ENCODE measurements at places on chromosomes 6 and 20.
A peak's percentile ranks its signal among the peaks of the same experiment; 100 is the strongest.

DNA sequence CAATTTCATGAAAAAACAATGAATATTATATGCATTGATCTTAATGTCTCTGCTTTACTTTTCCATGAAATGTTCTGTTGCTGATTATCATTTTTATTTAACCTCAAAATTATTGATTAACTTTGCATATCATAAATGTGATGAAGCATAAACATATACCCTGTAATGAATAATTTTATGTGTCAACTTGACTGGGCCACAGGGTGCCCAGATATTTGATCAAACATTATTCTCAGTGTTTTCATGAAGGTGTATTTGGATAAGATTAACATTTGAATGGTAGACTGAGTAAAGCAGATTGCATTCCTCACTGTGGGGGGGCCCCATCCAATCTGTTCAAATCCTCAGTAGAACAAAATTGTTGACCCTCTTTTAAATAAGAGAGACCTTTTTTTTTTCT lies 265.2 kb downstream of the CENPW start:
- DNase-seq, result no peak

DNA sequence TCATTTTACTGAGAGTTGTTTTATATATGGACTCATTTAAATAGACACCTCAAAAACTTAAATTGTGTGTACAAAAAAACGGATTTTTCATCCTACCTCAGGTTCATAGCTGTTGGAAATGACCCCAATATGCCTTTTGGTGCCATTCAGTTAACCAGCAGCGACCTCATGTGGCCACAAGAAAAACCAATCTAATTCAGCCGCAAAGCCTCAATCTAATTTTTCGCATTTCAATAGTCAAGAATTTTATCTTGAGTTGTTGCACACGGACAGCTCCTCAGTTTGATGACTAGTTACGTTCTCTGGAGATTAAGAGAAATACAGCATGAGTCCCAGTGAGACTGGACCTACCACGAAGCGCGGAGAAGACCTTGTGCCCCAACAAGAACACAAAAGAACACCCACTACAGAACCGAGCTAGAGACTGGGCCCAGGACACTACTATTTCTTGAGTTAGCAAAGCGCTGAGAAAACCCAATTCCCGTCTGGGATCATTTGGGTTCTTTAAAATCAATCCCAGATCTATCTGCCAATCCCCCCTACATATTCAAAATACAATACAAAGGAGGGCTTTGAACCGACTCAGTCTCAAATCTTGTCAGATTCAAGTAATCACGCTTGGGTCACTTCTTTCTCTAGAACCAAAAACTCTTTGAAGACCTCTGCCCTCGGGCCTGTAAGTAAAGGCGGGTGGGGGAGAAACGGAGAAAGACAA lies 1.1 kb downstream of the TCP11 start:
- DNase-seq, result peak; percentile 69

- no peak for DNase-seq
Measured at GRCh38 chr6:73508776-73509175, 12.1 kb downstream of the EEF1A1 start.

GRCh38 chr20:23092384-23092756 lies 6.2 kb upstream of the CD93 start:
- no peak for DNase-seq

- no peak for DNase-seq
Measured at GRCh38 chr6:85798931-85799652, 156.4 kb upstream of the SYNCRIP start.

GRCh38 chr6:157017022-157017421 lies 239.8 kb downstream of the ARID1B start:
- no peak for DNase-seq

DNA sequence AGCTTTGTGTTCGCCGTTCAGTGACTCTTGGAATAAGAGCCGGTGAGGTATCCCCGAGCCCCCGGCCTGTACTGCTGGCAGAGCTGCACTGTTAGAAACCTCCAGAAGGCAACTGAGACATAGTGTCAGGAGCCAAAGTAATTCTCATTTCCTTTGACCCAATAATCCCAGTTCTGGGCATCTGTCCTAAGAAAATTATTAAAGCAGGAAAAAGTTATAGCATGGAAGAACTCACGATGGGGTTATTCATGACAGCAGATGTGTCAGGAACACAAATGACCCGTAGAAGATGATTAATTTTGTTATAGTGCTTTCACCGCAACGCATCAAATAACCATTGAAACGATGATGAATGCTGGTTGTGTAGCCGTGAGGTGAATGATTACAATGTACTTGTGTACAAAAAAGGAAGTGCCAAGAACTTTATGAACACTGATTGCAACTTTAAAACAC lies 20.3 kb downstream of the CYP21A2 start:
- DNase-seq, result no peak

- no peak for DNase-seq
Measured at GRCh38 chr6:77674211-77674610, 21.4 kb downstream of the MEI4 start.

DNA sequence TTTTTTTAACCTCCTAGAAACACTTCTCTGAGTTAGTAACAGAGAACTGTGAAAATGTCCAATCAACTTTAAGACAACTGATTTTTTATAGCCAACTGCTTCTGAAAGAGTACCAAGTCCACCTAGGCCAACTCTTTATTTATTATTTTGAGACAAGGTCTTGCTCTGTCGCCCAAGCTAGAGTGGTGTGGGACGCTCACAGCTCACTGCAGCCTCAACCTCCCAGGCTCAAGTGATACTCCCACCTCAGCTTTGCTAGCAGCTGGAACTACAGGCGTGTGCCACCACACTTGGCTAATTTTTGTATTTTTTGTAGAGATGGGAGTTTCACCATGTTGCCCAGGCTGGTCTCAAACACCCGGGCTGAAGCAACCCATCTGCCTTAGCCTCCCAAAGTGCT lies 331.6 kb downstream of the RNGTT start:
- DNase-seq, result no peak

DNA sequence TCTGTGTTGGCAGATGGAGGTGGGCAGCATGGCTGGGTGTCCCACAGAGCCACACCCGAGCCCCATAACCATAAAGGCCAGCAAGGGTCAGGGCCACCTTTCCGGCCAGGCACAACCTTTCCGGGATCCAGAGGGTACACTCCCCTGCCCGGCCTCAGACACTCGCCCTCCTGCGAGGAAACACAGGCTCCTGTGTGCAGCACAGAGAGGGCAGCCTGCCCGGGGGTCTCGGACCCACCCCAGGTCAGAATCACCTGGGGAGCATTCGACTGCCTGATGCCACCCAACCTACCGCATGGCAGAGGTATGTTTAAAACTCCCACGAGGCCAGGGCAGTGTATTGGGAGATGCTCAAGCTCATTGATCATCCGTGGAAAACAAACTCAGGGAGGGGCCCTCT lies 260.3 kb downstream of the TAF4 start:
- DNase-seq, result no peak

GRCh38 chr6:166677941-166678340 lies 50.9 kb upstream of the RPS6KA2 start:
- DNase-seq, result no peak

DNA sequence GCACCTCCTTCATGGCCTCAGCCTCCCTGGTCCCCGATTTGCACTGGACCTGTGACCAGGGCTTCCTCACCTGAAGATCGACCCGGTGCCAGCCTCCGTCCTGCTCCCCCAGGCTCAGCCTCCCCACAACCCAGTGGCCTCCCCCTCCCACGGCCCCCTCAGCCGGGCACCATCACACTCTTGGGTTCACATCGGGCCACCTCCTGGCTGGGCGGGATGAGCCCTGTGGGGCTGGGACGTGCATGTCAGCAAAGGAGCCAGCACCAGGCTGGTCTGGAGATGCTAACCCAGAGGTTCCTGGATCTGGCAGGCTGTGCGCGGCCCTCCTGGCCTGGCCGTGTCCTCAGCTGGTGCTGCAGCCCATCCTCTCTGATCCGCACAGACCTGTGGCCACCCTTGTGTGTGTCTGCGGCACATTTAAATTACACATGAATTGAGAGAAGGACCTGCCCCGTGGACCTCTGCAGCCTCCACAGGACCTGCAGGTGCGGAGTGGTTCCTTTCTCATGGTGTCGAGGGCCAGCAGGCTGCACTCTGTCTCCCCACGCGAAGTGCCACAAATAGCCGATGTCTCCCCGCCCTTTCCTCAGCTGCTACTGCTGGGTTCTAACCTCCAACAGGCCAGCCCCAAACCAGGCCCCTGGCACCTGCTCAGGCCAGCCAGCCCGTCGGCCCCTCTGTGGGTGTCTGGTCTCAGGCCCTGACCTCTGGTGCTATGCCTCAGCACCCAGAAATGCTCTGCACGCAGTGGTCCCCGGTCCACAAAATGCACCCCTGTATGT lies 237.5 kb downstream of the ERMARD start:
- DNase-seq, result no peak

DNA sequence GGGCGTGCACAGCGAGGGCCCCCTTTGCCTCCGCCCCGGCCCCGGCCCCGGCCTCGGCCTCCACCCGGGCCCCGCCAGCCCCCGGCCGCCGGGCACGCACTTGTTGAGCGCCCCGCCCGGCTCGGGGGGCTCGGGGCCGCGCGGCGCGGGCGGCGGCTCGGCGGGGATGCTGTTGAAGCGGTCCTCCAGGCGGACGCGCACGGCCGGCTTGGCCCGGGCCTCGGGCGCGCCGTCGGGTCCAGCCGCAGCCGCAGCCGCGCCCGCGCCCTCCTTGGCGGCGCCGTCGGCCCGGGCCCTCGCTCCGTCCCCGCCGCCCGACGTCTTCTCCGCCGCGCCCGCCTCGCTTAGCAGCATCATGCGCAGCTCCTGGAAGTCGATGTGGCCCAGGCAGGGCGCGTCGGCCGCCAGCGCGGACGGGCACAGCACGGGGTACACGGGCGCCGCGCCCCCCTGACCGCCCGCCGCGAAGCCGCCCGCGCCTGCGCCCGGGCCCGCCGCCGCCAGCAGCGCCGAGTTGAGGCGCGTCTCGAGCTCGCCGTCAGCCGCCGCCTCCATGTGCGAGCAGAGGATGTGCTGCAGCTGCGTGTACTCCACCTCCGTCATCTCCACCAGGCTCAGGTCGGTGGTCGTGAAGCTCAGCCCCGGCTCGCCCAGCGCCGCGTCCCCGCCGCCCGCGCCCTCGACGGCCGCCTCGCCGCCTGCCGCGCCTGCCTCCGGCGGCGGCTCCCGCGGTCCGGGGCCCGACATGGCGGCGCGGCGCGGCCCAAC lies 514 bp downstream of the TCFL5 start:
- DNase-seq, result peak; percentile 19

- peak; percentile 48 for DNase-seq
Measured at GRCh38 chr20:11849976-11850670, 67.6 kb upstream of the BTBD3 start.

DNA sequence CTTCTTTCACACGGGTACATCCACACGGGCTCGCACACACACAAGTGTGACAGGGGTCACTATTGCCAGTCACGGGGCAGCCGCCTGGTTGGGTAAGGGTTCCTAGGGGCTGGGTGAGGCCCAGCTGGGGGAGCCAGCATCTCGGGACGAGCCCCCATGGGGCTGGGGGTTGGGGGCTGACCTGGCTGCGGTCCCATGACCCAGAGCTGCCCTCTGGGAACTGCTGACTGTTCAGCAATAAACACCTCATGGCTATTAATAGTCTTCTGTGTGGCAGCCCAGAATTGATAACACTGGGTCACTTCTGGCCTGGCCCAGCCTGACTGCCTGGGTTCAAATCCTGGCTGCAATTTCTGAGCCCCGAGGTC lies 23.8 kb downstream of the VEGFA start:
- no peak for DNase-seq

DNA sequence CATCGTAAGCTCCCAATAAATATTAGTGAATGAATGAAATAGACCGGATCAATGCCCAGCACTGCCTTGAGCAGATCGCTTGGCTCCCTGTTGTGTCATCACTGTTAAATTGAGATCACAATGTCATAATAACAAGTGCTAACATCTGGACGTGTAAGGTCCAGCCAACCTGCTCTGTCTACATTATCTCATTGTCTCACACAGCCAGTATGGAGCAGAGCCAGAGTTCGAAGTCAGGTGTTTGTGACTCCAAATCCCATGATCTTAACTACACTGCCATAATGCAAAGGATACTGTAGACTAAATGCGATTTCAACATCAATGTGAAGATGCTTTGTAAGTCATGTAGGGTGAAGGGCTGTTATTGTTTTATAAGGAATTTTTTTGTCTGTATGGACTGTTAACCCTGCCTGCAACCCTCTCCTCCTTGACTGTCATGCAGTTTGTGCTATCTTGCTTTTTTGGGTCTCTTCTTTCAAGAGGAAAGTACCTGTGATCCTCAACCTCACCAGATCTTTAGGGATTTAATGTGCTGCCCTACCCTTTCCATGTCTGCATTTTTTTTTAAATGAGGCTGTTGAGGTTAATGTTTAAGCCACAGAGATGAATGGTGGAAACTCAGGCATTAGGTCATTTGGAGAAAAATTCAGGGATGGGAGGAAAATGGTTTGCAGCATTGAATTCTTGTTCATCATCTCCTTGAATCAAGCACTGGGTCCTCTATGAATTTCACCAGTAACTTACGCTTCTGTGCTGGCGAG lies 49.0 kb upstream of the OCSTAMP start:
- DNase-seq, result no peak

DNA sequence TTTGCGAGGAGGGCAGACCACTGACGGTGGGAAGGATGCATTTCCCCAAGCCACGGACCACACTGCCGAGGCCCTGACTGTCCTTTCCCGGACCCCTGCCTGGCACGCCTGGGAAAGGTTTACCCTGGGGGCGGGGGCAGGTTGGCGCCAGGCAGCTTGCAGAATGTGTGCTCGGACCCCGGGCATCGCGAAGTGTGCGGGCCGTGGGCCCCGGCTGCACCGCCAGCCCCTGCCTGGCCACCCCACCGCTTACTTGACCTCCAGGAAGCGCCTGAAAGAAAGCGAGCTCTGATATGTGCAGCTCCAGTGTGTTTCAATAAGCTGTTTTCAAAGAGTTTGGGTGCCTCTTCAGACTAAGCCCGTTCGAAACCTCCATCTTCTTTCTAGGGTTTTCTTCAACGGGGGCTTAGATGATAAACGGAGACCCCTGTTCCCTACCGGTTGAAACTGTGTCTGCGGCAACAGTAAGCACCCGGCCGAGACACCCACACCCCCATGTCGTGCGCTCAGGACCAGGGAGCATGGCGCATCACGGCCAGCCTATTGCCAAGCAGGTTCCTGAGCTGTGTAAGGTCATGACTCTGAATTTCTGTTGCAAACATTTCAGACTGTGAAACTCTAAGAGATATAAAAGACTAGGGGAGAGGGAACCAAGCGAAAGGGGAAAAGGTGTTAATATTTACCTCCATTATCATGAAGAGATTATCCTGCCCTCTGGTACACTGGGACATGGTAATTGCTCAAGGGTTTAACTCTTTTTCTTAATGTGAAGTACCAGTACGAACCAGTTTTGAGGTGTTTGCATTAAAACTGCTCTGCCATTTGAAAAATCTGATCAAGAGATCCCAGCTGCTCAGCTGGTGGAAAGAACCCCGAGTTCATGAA lies 231.2 kb upstream of the FOXQ1 start:
- DNase-seq, result no peak

DNA sequence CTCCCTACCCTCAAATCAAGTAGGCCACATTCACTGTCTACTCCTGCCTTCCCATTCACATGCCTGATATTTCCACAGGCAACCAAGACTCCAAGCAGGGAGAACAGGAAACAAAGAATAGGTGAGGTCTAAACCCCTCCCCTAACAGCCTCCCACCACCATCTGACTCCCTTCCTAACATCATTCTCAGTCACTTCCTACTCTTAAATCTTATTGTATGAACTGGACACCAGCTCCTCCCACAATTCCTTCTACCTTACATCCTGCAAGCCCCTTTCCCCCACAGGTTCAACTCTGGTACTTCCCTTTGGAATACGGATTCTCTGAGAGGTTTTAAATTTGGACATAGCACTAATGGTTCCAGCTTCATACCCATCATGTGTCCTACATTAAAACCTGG lies 944 bp upstream of the C6orf136 start:
- DNase-seq, result no peak

GRCh38 chr6:44003345-44004061 lies 123.7 kb downstream of the MRPL14 start:
- no peak for DNase-seq

All from fibroblast of skin of back (primary cell).